Daoy (cell line): ENCODE measurements at places on chromosomes 11 and 22. TPM values are rescaled to one million over a fixed set of nuclear protein-coding genes. Genes with fewer than 3 reads are reported as not detected.
A peak's percentile ranks its signal among the peaks of the same experiment; 100 is the strongest.

GRCh38 chr22:48373626-48374173, 1454.0 kb downstream of the BRD1 start:
- DNase-seq, result no peak

GRCh38 chr11:27212248-27212780, 150.7 kb downstream of the CCDC34 start:
- no peak for DNase-seq

DNA sequence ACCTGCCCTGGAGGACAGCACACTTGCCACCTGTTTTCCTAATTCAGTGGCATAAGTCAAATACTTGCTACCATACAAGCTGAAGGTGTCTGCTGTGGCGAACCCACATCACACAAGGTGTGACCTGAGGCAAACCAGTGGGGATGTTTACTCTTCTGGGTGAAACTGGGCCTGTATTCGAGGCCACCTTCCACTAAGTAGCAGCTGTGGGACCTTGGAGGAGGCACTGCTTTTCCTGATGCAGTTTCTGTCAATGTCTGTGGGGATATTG, 927.4 kb downstream of the BRD1 start:
- DNase-seq, result no peak

ADAMTS8 gene
- total RNA-seq, result not detected in 2 replicates

DNA sequence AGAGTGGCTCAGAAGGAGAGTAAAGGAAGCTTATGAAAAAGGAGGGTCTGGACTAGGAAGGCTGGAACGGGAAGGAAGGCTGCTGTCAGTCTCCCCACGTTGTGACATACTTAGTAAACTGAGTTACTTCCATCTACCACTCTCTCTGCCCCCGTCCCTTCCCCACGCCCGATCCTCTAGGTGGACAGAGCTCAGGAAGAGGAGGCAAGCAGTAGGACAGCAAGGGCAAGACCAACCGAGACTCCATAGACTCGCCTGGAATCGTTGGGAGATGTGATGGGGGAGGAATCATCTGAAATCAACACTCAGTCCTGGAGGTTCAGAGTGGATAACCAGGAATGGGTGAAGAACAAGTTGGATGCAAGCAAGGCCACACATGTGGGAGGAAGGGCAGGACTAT, 240.7 kb downstream of the BUD13 start:
- DNase-seq, result no peak

- no peak for DNase-seq
Measured at GRCh38 chr22:45421349-45422055, 8.0 kb downstream of the RIBC2 start.

DNA sequence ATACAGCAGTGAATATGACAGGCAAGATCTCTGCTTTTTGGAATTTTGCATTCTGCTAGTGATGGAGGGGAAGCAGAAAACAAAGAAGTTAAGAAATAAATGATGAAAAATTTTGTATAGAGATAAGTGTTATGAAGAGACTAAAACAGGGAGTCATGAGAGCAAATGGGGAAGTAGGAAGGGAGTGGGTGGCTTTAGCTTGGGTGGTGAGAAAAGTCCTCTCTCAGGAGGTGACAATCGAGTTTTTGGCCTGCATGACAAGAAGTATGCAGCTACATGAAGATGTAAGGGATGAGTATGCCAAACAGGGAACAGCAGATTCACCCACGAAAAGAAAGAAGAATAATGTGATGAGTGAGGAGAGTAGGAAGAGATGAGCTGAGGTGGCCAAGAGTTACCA, 80.7 kb upstream of the MPPED2 start:
- no peak for DNase-seq

- peak; percentile 26 for DNase-seq
Measured at GRCh38 chr22:41939981-41940831, 6.7 kb downstream of the CENPM start.

GRCh38 chr11:126797457-126798169, 203.0 kb downstream of the KIRREL3 start:
- no peak for DNase-seq

NUDT8 gene
- total RNA-seq, result 5.8 and 9.1 TPM in 2 replicates

DNA sequence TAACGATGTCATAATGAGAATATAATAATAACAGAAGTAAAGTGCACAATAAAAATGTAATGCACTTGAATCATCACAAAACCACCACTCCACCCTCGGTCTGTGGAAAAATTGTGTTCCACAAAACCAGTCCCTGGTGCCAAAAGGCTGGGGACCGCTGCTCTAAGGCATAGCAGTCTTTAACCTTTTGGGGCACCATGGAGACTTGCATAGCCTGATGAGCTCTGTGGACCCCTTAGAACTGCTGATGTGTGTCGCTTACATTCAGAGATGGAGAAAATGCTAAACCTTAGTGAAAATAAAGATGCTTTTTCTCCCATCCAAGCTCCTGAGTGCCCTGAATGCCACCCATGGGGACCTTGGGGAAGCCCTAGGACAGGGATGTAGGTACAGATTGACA, 87.6 kb upstream of the SEPTIN5 start:
- no peak for DNase-seq

HMOX1 gene
- total RNA-seq, result 6.3 and 9.7 TPM in 2 replicates

GRCh38 chr11:76616676-76617552, 53.6 kb downstream of the LRRC32 start:
- no peak for DNase-seq

GLYATL1 gene
- total RNA-seq, result 1.1 TPM in 1 of 2 replicates, not detected in the other

DNA sequence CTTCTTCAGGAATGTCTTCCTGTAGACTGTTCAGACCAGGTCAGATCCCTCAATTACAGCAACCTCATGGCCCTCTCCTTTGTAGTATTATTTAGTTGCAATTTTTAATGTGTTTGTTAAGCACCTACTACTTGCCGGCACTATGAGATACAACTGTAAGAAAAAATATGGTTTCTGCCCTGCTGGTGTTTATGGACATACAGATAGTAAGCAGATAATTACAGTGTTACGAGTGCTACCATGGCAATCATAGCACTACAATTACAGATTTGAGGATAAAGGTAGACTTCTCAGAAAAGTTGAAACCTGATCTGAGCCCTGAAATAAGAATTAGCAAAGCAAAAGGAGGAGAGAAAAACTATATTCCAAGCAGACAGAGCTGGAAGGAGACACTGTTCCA, 2.8 kb downstream of the LRRC51 start:
- no peak for DNase-seq

OR2AG2 gene
- total RNA-seq, result 0.03 TPM in 1 of 2 replicates, not detected in the other

OR52I2 gene
- total RNA-seq, result not detected in 2 replicates

DNA sequence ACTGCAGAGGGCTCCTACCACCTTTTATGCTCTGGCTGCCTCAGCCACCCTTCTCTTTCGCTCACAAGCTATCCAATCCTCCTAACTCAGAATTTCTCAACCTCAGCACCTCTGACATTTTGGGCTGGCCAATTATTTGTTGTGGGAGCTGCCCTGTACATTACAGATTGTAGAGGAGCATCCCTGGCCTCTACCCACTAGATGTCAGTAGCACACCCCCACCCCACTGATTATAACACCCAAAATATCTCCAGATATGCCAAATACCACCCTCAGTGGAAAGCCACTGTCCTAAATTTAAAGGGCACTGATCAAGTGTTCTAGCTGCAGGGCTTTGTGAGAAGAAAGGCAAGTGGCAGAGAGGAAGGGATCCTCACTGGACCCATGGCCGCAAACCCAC, 443.1 kb downstream of the SOX6 start:
- no peak for DNase-seq

- no peak for DNase-seq
Measured at GRCh38 chr11:6225896-6226295, 8.5 kb downstream of the FHIP1B start.

DNA sequence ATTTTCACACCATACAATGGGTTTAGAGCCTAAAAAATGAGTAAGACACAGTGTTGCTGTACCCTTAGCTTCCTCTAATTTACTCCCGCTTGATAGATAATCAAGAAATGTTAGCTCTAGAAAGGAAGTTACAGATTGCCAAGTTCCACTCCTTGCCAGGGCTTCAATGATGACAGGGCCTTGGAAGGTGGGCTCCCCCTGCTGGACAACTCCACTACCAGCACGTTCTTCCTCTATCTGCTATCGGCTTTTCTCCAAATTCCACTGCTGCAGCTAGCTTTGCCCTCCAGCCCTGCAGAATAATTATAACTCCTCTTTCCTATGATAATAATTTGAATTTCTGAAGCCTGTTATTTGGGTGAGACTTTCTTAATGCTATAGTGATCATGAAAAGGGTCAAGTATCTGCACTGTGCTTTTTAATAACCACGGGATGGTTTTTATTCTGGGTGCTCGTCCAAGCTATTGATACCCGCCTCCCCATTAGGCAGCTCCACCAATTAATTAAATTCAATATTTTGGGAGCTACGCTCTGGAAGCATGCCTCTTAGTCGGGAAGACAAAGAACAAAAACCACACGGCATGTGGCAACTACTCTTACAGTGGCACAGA, 9.0 kb downstream of the SYN3 start:
- peak; percentile 76 for DNase-seq

GRCh38 chr11:96815236-96815635, 425.4 kb downstream of the JRKL start:
- no peak for DNase-seq

APOL6 gene
- total RNA-seq, result 23.4 and 23.7 TPM in 2 replicates

BTG4 gene
- not detected in 2 replicates for total RNA-seq

GRCh38 chr11:112229746-112230433, 3.7 kb downstream of the PTS start:
- DNase-seq, result no peak

TMEM223 gene
- 23.2 and 32.2 TPM in 2 replicates for total RNA-seq

- peak; percentile 53 for DNase-seq
Measured at GRCh38 chr22:33756508-33756949, 163.7 kb downstream of the LARGE1 start.

SLC17A6 gene
- total RNA-seq, result not detected in 2 replicates

- peak; percentile 51 for DNase-seq
Measured at GRCh38 chr11:106087815-106088435, 10.5 kb downstream of the AASDHPPT start.

TRIM49 gene
- not detected in 2 replicates for total RNA-seq

MMP12 gene
- 0.24 and 1.3 TPM in 2 replicates for total RNA-seq

GRCh38 chr11:10181811-10182210, 112.2 kb downstream of the SBF2 start:
- no peak for DNase-seq

OR52N4 gene
- total RNA-seq, result not detected in 2 replicates

DNA sequence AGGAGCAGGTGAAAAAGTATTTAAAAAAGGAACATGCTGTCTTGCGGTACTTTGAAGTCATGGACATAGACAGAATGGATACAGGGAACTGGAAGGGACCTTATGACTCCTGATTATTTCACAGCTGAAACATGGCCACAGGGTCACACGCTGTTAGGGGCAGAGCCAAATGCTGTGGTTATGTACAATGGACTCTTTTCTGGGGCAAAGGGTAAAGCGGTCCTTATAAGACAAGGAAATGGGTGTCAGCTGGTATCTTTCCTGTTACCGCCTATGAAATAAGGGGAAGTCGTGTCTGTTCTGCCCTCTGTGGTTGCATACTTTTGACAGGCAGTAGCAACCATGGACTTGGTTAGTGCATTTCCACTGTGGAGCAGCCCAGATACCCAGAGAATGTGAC, 12.8 kb upstream of the ST14 start:
- no peak for DNase-seq

TSSK2 gene
- total RNA-seq, result not detected in 2 replicates

DNA sequence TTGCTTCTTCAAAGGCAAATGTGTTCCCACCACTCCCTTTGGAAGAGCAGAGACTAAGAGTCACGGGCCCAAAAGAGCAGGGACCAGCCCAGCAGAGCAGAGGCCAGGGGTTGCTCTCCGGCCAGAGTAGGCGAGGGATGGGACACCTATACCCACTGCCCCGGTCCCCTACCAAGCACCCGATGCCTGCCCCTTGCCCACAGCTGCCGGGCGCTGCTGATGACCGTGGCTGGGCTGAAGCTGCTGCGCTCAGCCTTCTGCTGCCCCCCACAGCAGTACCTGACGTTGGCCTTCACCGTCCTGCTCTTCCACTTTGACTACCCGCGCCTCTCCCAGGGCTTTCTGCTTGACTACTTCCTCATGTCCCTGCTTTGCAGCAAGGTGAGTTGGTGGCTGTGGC, 10.7 kb upstream of the SIPA1 start:
- no peak for DNase-seq

TCN2 gene
- 0.12 and 2.0 TPM in 2 replicates for total RNA-seq

PUS3 gene
- total RNA-seq, result 20.2 and 24.0 TPM in 2 replicates

- DNase-seq, result no peak
Measured at GRCh38 chr22:46587492-46588278, 32.5 kb upstream of the GRAMD4 start.

ANKK1 gene
- 0.06 TPM in 1 of 2 replicates, not detected in the other for total RNA-seq

GRCh38 chr11:62777389-62777788, 6.2 kb downstream of the TAF6L start:
- DNase-seq, result no peak

DNA sequence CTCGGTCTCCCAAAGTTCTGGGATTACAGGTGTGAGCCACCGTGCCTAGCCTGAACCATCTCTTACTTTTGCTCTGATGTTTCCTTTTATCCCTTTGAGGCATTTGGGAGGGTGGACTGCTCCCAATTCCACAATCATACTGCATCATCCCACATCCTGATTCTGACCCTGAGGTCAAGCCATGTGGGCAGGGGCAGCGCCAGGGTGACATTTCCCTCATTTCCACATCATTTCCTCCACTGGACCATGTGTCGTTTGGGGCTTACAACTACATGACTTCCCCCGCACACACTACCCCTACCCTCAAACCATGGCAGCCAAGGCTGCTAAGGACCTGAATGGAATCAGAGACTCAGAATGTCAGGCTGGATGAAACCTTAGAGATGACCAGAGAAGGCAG, 26.4 kb upstream of the ZBTB16 start:
- no peak for DNase-seq

GRCh38 chr22:39647836-39648629, 77.5 kb downstream of the CACNA1I start:
- DNase-seq, result no peak

DNA sequence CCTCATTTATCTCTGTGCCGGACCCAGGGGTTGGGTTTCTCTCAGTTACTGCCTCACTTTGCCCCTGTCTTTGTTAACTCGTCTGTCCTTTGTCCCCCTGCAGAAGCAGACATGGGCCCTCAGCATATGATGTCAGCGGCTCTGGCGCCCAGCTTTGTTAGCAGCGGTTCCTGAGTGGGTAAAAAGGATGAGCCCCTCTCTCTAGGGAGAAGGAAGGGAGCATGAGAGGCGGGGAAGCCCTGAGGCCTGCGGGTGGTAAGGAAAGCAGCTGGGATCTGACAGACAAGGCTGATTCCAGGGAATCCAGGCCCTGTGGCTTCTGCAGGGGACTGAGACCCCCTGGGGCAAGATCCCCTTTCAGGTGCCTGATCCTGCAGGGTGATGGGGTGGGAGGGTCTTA, 51.7 kb downstream of the MCM5 start:
- no peak for DNase-seq

CCDC157 gene
- total RNA-seq, result 1.5 and 2.7 TPM in 2 replicates

DNA sequence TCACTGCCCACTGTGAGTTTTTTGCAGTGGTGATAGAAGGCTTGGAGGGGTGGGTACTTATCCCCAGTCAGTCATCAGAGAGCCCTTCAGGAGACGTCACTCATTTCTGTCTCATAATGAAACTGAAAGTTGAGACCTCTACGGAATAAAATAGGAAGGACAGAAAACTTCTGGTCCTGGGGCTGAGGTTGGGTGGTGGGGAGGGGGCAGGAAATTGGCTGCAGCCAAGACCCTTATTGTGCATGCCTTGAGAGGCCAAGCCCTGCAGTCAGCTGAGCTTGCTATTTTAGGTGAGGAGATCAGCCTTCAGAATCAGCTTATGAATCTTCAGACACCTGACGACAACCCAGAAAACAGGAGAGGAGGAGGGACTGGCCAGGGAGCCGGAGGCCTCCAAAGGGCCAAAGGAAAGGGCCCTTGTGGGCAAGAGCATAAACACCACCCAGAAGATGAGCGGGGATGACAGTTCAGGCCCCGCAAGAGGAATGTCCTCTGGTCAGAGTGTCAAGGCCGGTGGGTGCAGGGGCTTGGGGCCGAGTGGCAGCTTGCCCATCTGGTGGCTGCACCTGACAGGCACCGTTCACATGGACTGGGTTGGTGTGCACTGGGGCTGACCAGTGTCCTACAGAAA, 17.9 kb upstream of the ADA2 start:
- DNase-seq, result no peak
